ENCODE measurements at places on chromosomes 13 and 19. TPM values are rescaled to one million over a fixed set of nuclear protein-coding genes. Genes with fewer than 3 reads are reported as not detected.

GRCh38 chr13:78147905-78148304 is 229.3 kb upstream of the EDNRB start:
- no peaks in the 10 kb centered on the region for H3K36me3 ChIP-seq
- no peaks in the 10 kb centered on the region for H3K27me3 ChIP-seq
- H3K4me3 ChIP-seq: no peak overlapping the region
- H3K4me1 ChIP-seq: no peaks in the 10 kb centered on the region
- no peak for DNase-seq
- H3K27ac ChIP-seq: no peak overlapping the region

OR7A5 gene
- not detected for total RNA-seq

DNA sequence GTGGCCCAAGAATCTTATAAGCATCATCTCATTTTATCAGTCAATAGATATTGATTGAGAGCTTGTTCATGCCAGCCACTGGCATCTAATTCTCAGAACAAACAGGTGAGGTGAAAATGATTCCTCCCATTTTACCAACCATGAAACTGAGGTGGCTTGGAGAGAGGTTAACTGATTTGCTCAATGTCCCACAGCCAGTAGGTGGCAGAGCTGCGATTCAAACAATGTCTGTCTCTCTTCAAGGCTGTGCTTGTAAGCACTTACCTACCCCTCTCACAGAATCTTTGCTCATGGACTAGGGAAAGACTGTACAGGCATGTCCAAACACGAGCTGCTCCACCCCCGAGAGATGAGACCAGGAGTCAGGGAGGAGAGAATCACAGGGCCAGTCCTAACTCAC is 21.5 kb upstream of the GSX1 start:
- peaks cover 6% of the 10 kb centered on the region for H3K27me3 ChIP-seq
- no peak overlapping the region for H3K27ac ChIP-seq
- H3K4me3 ChIP-seq: no peak overlapping the region
- no peaks in the 10 kb centered on the region for H3K36me3 ChIP-seq
- no peak for DNase-seq

GRCh38 chr19:7294558-7295212 is 471 bp upstream of the INSR start:
- peak; percentile 85 for DNase-seq
- peak overlapping the region; percentile 78 for H3K4me3 ChIP-seq
- no peaks in the 10 kb centered on the region for H3K27me3 ChIP-seq
- H3K36me3 ChIP-seq: no peaks in the 10 kb centered on the region
- peak overlapping the region; percentile 98 for H3K27ac ChIP-seq

MYBPC2 gene
- 423 TPM for total RNA-seq

DNA sequence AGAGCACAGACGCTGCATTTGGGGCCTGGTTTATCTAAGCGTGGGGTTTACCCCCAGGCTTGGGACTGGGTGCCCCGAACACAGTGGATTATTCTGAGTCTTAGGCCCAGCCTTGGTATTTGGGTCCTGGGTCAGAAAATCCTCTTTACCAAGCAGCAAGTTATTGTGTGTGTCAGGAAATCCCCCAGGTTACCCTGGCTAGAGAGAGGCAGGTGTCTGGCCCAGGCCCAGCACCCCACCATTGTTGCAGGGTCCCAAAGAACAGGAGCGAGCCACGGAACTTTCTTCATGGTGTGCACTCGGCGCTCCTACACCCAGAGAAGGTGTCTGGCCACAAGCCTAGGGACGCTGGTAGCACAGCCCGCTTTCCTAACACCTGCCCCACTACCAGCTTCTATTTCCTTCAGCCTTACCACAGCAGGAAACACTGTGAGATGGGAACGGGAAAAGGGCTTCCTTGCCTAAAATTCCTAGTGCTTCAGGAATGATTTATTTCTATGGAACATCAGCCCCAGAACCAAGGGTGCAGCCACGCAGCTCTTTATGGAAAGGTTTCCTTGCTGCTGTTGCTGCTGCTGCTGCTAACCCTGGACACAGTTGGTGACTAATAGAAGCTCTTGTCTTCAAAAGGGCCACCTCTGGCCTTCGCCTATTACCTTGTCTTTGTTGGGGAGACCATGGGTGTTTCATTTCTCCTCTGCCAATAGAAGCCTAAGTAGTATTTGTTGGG is 7.4 kb upstream of the CDX2 start:
- no peaks in the 10 kb centered on the region for H3K36me3 ChIP-seq
- no peak overlapping the region for H3K27ac ChIP-seq
- H3K27me3 ChIP-seq: peaks cover 92% of the 10 kb centered on the region
- H3K4me1 ChIP-seq: peaks cover 10% of the 10 kb centered on the region

DNA sequence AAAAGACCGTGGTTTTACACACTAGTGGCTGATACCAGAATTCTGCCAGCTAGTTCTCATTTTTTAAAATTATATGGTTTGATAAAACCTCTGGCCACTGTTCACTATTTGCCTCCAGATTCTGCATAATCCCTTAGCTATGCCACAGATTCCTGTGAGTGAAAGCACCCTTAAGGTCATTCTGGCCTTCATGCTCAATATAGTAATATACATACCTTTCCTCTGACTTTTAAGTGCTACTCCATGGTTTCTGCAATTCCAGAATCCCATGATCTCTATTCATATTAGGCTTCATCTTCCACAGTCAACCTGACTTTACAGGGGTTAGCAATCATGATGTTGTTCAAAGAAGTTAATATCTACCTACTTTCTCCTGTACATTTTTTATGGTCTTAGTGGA is 274.1 kb upstream of the EDNRB start:
- H3K4me3 ChIP-seq: no peak overlapping the region
- H3K36me3 ChIP-seq: no peaks in the 10 kb centered on the region
- no peaks in the 10 kb centered on the region for H3K4me1 ChIP-seq
- no peak for DNase-seq

FFAR2 gene
- total RNA-seq: not detected

ONECUT3 gene
- total RNA-seq: not detected

ZNF555 gene
- 2.8 TPM for total RNA-seq

DNA sequence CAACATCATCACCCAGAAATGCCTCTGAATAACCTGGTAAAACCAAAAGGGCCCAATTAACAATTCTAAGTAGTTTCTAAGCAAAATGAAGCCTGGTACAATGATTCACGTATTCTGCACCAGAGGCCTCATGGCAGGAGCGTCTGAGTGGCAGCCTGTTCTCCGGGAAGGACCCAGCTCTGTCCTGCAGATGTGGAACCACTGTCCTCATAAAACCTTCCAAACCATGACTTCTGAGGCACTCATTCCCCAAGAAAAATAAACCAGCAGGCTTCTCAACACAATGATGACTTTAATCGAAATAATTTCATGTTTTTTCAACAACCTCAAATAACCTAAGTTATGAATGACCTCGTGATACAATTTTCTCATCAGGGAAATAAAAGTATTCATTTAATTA is 89.9 kb downstream of the STK24 start:
- H3K4me3 ChIP-seq: no peak overlapping the region
- H3K27ac ChIP-seq: no peak overlapping the region
- peaks cover 85% of the 10 kb centered on the region for H3K4me1 ChIP-seq
- no peak for DNase-seq

- DNase-seq: no peak
- peaks cover 28% of the 10 kb centered on the region for H3K4me1 ChIP-seq
- peak overlapping the region; percentile 87 for H3K27ac ChIP-seq
- H3K4me3 ChIP-seq: peak overlapping the region; percentile 64
- H3K27me3 ChIP-seq: no peaks in the 10 kb centered on the region
- peaks cover 28% of the 10 kb centered on the region for H3K36me3 ChIP-seq
These were observed 722 bp downstream of the DCAF15 start for GRCh38 chr19:13952931-13953531.

WDR87 gene
- not detected for total RNA-seq

GRCh38 chr19:6685482-6685881 is 15.5 kb upstream of the TNFSF14 start:
- H3K36me3 ChIP-seq: no peaks in the 10 kb centered on the region
- H3K27me3 ChIP-seq: no peaks in the 10 kb centered on the region
- H3K4me1 ChIP-seq: no peaks in the 10 kb centered on the region
- H3K4me3 ChIP-seq: no peak overlapping the region
- no peak for DNase-seq
- no peak overlapping the region for H3K27ac ChIP-seq

DNA sequence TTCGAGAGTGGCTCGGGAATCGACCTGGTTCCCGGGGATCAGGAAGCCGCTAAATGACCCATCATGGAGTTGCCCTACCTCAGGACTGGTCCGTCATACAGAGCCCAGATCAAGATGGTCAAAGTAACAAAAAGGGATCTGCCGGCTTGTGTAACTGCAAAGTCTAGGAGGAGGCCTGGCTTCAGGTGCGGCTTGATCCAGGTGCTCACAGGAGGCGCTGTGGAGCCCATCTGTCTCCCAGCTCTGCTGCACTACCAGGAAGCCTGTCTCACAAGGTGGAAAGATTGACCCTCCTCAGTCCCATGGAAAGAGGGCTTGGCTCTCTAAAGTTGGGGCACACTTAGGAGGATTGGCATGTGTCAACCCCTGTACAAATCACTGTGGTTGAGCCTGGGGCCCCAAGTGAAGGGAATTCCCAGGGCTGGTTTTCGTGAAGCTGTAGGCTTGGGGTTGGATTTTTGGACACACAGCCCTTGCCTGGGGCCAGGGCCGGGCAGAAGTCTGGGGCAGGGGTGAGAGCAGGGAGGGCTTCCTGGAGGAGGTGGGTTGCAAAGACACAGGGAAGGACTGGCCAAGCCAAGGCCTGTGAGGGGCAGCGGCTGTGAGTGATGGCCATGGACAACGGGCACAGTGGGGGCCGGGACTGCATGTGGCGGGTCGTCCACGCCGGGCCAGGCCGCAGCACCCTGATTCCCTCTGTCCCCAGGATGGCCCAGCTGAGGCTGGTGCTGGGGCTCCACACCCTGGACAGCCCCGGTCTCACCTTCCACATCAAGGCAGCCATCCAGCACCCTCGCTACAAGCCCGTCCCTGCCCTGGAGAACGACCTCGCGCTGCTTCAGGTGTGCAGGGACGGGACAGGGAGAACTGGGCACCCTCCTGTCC is 4.2 kb downstream of the GZMM start:
- no peaks in the 10 kb centered on the region for H3K4me1 ChIP-seq
- no peaks in the 10 kb centered on the region for H3K36me3 ChIP-seq
- H3K4me3 ChIP-seq: no peak overlapping the region
